NCI-H1694 treated with DMSO at 0.1 percent for 48 hours (cell line): ENCODE measurements at places on chromosomes 2 and 18.
A peak's percentile ranks its signal among the peaks of the same experiment; 100 is the strongest.

DNA sequence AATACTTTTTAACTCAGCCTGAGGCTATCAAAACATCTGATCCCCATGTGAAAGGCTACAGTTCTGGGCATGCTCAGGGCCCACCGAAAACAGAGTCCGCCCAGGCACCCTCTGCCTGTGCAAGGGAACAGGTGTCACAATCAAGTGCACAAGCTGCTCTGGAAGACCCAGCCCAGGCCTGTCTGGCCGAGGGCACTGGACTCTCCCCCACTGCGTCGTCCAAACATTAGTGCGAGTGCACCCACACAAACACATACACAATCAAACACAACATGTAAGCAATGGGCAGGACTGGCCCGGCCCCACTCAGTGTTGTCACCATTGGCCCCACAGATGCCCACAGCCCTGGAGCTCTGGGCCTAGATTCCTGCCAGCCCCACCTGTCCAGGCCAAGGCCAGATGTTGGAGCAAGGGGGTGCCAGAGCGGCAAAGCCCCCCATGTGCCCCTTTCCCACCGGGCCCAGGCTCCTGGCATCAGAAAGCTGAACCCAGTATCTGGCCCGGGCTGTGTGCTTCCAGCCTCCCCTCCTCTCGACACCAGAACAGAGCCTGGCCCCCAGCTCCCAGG lies 617 bp upstream of the ALPG start:
- DNase-seq: no peak

DNA sequence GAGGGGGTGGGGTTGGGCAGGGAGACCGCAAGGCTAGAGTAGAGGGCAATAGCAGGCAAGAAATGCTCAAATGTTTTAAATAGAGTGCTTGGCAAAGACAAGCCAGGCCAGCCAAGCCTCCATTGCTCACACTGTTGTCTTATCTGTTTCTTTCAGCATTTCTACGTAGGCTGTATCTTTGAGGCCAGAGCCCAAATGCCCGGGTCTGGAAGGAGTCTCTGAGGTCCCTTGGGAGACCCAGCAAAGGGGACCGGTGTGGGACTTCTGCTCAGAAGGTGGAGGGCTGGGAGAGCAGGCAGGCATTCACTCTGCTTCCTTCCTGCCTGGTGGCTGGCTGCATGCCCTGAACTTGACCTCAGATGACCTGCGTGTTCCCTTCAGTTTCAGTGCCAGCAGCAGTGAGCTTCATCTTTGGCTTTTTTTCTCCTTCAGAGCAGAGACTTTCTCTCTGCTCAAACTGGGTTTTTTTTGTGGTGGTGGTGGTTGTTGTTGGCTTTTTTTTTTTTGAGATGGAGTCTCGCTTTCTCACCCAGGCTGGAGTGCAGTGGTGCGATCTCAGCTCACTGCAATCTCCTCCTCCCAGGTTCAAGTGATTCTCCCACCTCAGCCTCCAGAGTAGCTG lies 13.7 kb upstream of the TET3 start:
- peak; percentile 38 for DNase-seq

GRCh38 chr18:77359561-77360314 lies 110.1 kb downstream of the GALR1 start:
- DNase-seq: no peak

DNA sequence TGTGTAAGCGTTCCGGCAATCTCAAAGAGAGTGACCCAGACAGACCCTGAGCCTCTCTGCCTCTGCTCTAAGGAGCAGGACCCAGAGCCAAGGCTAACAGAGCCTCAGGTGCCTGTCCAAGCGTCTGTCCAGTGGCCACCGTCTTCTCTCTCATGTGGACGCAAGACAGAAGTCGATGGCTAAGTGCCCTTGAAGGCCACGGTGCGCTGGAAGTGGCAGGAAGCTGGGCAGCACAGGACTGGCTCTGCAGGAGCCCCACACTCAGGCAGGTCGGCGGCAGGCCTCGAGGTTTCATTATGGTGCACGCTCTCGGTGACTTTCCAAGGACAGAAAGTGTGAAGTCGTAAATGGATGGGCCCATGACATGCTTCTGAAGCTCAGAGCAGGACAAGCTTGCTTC lies 49.1 kb downstream of the HDAC4 start:
- DNase-seq: no peak

- DNase-seq: no peak
Observed at GRCh38 chr18:36624451-36625167, 204.2 kb downstream of the TPGS2 start.

DNA sequence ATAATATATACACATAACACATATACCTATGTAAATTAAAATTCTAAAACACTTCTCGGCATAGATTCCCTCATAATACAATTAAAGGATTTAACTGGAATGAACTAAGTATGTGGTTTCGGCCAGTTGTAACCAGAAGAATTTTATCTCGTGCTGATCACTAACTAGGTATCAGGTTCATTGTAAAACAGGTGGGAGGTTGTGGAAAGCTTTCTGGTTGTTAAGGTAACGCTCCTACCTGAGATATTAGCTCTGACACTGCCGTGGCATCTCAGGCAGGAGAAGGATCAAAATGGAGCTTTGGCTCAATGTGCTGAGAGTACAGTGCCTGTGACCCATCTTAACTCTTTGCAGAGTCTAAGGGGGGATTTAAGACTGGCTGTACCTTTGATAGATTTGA lies 42.5 kb downstream of the SLC9A2 start:
- DNase-seq: no peak

GRCh38 chr2:237310515-237311114 lies 103.3 kb downstream of the COL6A3 start:
- DNase-seq: no peak

- DNase-seq: no peak
Observed at GRCh38 chr2:126885751-126886210, 12.9 kb upstream of the TEX51 start.

- DNase-seq: no peak
Observed at GRCh38 chr2:126894585-126895182, 4.0 kb upstream of the TEX51 start.

- DNase-seq: no peak
Observed at GRCh38 chr2:51846796-51847195, 814.9 kb upstream of the NRXN1 start.

DNA sequence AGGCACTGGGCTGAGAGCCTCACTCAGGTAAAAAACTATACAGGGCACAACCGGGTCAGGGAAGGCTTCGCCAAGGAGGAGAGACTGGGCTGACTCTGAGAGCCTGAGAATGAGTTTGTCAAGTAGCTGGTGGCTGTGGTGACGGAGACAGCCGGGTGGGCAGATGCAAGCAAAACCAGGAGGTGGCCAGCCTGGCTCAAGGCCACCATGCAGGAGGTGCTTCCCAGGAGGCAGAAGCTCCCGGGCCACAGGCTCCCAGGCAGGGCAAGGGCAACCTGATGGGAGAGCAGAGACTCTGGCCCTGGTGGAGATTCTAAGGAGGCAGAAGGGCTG lies 2.9 kb upstream of the INHBB start:
- no peak for DNase-seq

- no peak for DNase-seq
Observed at GRCh38 chr2:7780321-7780720, 863.1 kb downstream of the RNF144A start.

GRCh38 chr2:23947350-23947749 lies 7.1 kb downstream of the UBXN2A start:
- no peak for DNase-seq

- no peak for DNase-seq
Observed at GRCh38 chr2:199085261-199085660, 372.5 kb downstream of the SATB2 start.

DNA sequence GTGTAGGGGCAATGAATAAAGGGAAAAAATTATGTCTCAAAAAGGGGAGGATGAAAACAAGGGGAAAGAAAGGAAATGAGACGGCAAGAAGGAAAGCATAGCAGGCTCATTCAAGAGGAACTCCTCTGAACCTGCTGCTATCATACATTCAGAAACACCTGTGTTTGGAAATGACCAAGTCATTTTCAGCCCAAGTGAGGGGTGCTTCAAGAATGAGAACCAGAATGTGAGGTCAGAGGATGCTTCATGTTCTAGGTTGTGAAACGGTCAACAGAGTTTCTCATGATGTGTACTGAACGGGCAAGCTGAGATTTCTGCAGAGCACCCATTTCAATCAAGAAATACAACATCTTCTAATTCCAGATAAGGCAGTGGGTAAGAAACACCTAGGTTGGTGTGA lies 1367.2 kb upstream of the CELF4 start:
- DNase-seq: no peak

DNA sequence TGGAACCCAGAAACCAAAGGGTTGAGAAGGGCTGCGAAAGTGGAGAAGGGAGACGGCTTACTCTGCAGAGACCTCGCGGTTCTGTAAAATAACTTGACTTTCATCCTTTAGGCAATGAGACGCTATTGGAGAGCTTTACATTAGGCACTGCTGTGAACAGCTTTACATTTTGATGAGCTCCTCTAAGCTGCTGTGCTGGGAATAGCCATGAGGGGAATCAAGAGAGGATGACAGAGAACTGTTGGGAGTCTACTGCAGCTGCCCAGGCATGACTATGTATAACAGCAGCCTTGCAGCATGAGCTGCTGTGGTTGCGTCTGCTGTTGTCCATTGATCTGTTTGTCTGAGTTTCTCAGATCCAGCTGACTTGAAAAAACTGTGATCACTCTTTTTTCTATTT lies 310.8 kb upstream of the MAP2 start:
- peak; percentile 22 for DNase-seq
